ENCODE measurements at places on chromosomes 12 and 14.

DNA sequence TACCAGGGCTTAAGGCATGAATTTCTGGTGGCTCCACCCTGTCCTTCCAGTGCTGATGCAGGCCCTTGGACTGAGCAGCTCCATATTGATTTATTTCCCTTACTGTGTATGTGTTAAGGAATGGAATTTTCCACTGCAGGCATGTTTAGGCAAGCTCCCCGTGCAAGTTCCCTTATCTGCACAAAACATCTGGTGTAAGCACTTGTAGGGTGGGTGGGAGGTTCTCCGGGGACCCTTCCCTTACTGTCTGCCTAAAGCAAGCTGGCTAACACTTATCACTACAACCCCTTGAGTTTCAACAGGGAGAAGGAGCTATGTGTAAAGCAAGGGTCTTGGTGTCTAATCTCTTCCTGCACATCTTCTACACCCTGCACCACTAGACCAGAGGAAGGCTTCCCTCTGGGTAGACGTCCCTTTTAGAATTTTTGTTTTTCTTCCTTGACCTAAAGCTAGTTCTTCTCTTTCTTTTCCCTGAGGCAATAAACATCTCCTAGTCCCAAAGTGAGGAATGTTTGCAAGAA, 22.0 kb upstream of the DRAM1 start:
- ATAC-seq, result no peak

- ATAC-seq, result no peak
Observed at GRCh38 chr12:49232940-49233841, 31.7 kb upstream of the TUBA1C start.

DNA sequence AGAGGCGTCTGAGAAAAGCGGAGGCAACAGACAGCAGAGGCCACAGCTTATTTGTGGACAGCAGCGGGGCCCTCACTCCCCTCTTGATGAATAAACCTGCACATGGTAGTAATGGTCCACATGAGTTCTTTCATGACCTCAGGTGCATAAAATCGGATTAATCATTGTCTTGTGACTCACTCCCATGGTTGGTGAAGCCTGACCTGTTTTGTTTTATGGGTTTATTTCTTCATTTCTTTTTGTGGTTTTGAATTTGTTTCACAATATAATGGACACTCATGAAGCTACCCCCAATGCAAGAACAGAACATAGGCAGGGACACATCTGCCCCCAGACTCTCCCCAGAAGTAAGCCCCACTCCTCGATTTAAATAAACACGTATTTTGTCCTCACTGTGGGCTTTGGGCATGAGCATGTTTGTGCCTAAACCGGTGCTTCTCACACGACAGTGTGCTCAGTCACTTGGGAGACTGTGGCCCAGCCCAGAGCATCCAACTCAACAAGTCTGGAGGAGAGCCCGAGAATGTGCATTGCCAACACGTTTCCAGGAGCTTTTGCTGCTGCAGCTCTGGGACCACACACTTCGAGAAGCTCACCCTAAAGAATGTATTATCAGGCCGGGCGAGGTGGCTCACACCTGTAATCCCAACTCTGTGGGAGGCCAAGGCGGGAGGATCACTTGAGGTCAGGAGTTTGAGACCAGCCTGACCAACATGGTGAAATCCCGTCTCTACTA, 116.1 kb downstream of the SCARB1 start:
- peak; percentile 66 for ATAC-seq

DNA sequence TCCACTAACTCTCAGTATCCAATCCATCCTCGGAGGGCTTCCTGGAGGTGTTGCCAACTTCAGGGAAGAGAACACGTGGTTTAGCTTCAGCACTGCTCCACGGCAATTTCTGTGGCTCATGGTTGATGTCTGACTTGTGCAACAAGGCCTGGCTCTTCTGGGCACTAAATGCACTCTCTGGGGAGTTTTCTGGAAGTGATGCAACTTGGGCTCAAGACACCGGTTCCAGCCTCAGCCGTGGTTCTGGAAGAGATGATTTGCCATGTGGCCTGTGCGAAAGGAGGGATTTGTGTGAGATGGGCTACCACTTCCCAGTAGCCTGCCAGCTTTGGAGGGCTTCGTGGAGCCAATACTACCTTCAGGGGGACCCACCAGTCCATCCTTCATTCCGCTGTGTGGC, 118.6 kb upstream of the RTL1 start:
- no peak for ATAC-seq

DNA sequence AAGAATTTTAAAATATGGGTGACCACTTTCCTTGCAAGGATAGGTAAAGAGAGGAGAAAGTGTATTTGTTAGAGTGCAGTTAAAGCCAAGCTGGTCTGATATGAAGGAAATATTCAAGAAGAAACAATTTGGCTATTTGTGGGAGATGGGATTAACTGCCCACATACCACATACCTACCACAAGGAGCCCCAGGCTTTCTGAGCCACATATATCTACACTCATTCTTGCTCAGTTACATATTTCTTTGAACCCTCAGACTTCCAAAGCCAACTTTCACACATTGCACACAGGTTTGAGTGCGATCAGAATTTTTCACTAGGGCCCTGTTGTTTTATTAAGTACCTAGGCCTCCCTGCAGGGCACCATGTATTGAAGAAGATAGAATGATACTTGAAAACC, 330.2 kb downstream of the ZFP36L1 start:
- no peak for ATAC-seq

- ATAC-seq, result peak; percentile 26
Observed at GRCh38 chr12:50765095-50765911, 1.4 kb downstream of the ATF1 start.

DNA sequence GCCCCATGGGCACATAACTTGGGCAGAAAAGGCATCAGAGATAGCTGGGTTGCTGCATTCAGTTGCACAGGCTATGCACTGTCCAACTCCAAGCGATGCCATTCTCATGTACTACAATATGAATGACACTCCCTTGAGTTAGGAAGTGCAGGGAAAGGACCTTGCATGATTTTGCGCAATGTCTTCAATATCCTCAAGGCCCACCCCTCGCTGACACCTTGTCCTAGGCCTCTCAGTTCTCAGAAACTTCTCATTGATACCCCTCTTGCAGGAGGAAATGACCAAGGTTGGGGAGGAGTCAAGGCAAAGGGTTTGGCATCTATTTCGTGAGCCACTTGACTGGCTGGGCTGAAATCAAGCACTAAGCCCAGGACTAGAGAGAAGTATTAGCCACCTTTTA, 70.4 kb downstream of the ARL6IP4 start:
- no peak for ATAC-seq

GRCh38 chr14:69040353-69040752, 61.3 kb upstream of the ACTN1 start:
- no peak for ATAC-seq

Measured in esophagus mucosa (tissue), 1 donor.